Activated CD4-positive, alpha-beta T cell treated with anti-CD3 and anti-CD28 coated beads for 1 hour (primary cell): ENCODE measurements at places on chromosomes 3 and 15.

- no peak for DNase-seq
These were observed 310.4 kb downstream of the PLCL2 start for GRCh38 chr3:17195192-17195611.

- no peak for DNase-seq
These were observed 304.7 kb upstream of the ROBO2 start for GRCh38 chr3:76735152-76735551.

DNA sequence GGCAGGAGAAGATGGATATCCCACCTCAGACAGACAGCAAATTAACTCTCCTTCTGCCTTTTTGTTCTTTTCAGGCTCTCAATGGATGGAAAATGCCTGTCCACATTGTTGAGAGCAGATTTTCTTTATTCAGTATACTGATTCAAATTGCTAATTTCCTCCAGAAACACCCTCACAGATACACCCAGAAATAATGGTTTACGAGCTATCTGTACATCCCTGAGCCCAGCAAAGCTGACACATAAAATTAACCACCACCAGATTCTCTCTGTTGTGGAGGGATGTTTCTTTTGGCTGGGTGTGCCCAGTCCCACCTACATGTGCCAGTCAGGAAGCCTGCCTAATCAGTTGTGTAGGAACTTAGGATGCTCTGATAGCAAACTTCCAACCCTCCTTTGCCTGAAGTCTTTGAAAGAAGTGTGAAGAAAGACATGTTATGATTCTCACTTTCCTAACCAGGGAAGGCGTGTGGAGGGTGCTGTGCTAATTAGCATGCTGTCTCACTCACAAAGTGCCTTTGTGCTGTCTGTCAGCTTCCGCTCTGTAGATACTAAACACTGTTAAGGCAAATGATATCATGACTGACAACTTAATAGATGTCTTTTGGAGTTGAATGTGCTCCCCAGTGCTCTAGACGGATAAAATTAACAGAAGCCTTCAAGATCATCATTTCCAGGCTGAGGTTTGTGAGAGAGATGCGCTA, 208.5 kb downstream of the CLSTN2 start:
- DNase-seq, result no peak

GRCh38 chr3:13509059-13509815, 29.1 kb downstream of the HDAC11 start:
- DNase-seq, result no peak

DNA sequence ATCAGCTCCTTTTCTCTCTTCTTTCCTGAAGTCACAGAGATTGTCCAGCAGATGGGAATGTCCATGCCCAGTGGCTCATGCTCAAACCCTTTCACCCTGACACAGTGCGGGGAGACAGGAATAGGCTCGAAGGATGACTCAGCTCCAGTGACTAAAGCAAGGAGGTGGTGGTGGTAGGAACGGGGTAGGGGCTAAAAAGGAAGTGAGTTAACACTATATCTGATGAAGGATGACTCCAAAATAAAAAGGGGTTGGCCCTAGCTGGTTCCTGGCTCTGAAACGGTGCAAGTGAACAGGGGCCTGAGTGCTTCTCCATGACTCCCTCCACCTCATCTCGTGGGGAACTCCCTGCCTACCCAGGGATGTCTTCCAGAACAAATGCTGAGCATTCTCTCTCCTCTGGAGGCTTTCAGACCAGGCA, 167.4 kb upstream of the LPP start:
- no peak for DNase-seq

DNA sequence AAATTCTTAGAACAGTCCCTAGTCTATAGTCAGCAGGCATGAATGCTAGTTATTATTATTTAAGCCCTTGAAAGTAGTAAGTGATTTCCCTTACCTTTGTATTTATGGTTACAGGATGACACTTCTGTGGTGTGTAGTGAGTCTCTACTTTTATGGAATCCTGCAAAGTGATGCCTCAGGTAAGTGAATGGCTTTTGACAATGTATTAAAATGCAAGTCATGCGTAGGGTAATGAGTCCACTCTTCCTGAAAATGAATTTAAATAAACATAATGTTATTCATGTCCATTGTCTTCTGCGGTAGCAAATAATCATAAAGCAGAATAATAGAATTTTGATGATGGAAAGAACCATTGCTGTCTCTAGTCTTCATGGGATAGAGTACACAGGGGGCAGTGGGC, 50.3 kb downstream of the IL1RAP start:
- DNase-seq, result no peak

GRCh38 chr3:13268961-13269441, 151.1 kb downstream of the NUP210 start:
- DNase-seq, result no peak

DNA sequence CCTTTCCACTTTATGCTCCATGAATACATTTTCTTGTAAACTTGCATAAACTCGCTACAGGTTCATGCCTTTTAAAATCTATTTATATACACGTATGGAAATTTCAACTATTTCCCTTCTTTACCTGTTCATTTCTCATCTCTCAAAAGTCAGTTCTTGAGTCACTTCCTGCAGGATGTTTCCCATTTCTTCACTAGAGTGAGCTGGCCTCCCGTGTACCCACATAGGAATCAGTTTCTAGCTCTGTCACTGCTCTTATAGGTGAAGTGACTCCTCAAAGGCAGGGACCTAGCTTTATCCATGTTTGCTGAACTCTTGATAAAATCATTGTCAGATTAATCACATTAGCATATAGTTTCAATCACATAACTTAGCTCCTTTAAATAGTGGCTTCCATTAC, 259.7 kb downstream of the EPHA3 start:
- no peak for DNase-seq

GRCh38 chr3:126486360-126486847, 10.7 kb upstream of the ZXDC start:
- DNase-seq, result no peak

DNA sequence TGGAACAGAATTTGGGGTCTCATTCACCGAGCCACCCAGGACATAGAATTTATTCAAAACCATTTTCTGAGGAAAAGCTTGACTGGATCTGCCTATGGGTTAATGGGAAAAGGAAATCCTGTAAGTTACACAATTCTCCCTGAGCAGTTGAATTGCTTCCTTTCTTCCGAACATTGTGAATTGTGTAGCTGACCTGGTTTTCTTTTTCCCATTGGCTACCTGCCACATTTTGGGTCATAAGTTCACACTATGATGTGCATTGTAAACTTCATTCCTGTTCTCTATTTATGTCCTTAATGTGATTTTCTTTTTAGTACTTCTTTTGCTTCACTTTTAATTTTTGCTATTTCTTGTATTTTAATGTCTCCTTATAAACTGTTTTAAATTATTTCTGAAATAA, 386.0 kb upstream of the LRRC3B start:
- no peak for DNase-seq

- no peak for DNase-seq
These were observed 5.5 kb upstream of the RNF111 start for GRCh38 chr15:58981808-58982475.

GRCh38 chr15:50933341-50933740, 24.9 kb downstream of the AP4E1 start:
- DNase-seq, result no peak

DNA sequence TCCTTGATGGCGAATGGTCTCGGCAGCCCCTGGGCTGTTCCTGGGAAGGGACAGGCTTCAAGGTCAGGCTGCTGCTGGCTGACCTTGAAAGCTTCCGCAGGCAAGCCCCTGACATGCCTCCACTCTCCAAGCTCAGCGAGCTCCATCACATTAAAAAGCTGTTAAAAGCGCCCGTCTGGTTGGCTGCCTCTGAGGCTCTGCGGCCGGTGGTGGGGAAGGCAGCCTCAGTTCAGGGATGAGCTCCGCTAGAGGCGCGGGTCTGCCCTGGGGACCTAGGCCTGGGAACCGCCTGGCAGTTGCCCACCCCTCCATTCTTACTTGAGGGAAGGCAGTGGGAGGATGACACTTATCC, 103.8 kb downstream of the LINGO1 start:
- DNase-seq, result no peak

- no peak for DNase-seq
These were observed 30.7 kb downstream of the TLE3 start for GRCh38 chr15:70067011-70067410.

- DNase-seq, result no peak
These were observed 188.9 kb downstream of the MEIS2 start for GRCh38 chr15:36911322-36911944.

DNA sequence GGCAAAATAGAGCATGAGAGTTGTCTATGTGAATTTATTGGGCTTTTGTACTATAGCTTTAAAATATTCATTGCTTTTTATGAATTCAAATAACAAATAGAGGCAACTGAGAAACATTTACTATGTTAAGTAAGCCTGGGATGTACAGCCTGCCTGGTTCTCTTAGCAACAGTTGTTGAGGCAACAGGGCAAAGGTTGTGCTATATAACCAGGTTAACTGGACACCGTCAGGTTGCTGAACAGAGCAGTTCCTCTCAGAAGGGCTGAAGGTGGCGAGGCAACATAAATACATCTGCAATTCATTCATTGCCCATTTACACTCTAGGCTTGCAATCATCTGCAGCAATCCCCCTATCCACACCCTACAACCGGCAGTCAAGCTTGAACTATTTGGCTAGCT, 78.2 kb downstream of the GTF2E1 start:
- DNase-seq, result no peak

GRCh38 chr3:8499181-8499611, 2.4 kb upstream of the LMCD1 start:
- no peak for DNase-seq

- no peak for DNase-seq
These were observed 526.9 kb downstream of the PYDC2 start for GRCh38 chr3:191987831-191988350.

GRCh38 chr15:48089702-48090101, 31.1 kb upstream of the SLC24A5 start:
- DNase-seq, result no peak

DNA sequence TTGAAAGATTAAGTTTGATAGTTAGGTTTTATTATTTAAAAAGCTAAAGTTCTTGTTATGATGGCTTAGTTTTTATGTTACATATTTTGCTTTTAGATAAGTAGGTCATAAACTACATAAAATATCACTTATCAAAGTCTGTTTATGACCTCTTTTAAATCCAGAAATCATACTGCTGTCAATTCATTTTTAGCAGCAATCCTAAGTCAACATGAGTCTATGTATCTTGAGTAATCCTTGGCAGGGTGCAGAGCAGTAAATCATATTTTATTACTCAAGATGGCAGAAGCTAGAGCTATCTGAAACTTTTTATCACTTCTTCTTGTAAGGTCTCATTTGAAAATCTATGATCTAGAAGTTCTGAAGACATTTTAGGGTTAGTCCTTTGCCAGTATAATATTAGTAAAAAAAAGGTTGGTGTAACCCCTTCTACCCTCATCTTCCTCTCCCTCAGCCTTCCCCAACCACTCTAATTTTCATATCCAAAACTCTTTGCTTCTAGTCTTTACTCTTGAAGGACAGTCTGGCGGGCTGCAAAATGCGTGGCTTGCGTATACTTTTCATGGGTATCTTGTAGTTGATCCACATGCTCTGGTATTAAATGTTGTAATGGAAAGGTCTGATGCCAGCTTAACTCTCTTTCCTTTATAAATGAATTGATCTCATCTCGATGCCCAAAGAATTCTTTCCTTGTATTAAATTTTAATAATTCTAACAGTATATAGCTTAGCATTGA, 134.0 kb upstream of the THRB start:
- DNase-seq, result no peak

- DNase-seq, result no peak
These were observed 26.7 kb upstream of the TMC3 start for GRCh38 chr15:81400640-81401236.

DNA sequence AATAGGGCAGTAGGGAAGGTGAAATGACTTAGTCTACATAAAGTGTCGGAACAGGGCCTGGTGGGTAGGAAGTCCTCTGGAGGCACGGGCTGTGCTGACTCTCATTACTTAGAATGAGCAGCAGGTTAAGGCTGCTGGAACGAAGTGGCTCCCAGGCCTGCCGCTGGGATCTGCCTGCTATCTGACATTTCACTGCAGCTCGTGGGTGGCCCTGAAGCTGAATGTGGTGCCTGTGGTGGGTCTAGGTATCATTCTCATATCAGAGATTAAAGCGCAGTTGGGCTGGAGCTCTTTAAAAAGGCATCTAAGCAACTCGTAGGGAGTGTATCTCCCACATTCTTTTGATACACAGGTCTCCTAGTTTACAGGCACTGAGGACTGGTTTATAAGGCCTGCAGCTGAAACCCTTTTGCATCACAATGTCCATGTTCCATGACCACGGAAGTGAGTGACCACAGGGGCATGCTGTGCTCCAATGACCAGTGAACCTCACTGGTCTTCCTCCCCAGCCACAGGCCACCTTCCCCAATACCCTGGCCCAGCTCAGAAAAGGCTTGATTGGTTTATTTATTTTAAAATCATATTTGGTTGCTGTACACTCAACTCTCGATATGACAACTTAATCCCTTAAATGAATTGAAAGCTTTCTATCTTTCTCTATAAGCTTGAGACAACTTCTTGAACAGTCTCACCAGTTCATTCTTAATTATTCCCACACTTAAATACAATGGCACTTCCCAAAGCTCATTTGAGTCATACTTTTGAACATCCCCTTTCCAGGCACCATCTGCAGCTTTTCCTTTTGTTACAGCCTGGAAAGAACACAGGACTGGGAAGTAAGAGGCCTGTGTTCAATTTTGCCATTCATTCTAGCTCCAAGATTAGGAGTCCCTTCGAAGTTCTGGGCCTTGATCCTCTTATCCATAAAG, 19.0 kb downstream of the ADAMTS9 start:
- no peak for DNase-seq

DNA sequence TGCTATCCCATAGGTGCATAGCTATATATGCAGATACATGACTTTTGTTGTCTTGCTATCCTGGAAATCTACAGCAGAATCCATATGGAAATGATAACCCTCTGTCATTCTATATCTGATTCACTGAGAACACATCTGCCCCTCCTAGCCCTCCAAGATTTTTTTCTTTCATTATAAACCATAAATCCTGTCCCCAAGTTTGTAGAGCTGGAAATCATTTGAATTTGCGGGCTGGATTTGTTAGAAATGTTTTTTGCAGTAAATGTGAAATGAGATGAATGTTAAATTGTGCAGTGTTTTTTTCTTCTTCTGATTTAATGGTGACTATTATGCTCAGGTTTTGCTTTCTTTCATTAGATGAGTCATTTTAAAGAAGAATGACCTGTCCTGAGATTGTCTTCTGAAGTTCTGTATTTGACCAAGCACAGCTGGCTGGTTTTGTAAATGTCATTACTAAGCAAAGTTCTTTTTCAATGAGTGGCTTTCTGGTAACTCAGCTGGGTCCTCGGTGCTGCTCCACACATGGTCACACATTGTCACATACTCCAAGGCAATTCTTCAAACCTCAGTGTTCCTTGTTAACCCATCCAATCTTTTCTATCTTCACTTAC, 25.3 kb upstream of the ABHD17C start:
- DNase-seq, result no peak

GRCh38 chr15:70652341-70652740, 111.0 kb downstream of the UACA start:
- DNase-seq, result no peak

- DNase-seq, result no peak
These were observed 79.7 kb upstream of the ZNF280D start for GRCh38 chr15:56812961-56813360.

- DNase-seq, result no peak
These were observed 40.0 kb downstream of the TM4SF4 start for GRCh38 chr3:149514471-149514870.

GRCh38 chr3:193754719-193755118, 161.7 kb downstream of the OPA1 start:
- no peak for DNase-seq
